ENCODE measurements at places on chromosomes 1 and 21.

GRCh38 chr21:45802425-45802824 is 158.9 kb downstream of the PCBP3 start:
- DNase-seq: no peak

- no peak for DNase-seq
Measured at GRCh38 chr21:26933448-26933847, 33.4 kb downstream of the ADAMTS5 start.

DNA sequence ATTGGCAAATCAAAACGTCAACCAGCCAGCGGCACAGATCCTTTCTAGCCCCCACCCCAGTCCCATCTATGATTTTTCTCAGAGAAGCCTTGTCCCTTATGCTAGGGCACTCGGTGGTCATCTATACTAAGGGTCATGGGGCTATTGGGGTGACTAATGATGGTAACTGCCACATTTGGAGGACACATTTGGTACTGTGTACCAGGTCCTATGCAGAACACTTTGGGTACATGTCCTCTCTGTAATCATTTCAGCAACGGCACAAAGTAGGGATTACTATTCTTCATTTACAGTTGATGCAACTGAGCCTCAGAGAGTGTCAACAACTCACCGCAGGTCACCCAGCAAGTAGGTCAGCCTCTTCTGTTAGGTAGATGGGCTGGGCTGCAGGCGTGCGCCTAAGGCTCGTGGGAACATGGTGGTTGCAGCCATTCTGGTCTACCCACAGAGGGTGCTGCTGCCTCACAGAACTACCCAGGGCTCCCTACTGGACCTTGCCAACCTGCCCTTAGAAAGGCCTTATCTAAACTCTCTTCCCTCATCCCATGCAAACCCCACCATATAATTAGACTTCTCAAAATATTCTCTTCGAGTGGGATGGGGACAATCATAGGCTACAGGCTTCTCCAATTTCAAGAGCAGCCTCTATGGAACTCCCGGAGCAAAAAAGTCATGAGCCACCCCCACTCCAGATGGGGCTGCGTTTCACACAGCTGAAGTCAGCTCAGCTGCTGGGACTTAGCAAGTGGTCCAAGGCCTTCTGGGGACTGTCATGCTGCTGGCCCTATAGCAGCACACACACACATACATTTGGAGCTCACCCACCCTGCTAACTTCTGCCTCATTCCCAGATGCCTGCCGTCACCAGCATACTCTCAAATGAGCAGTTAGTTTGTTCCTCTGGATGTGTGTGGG is 5.8 kb upstream of the SDHB start:
- DNase-seq: no peak

GRCh38 chr1:228017356-228018124 is 10.7 kb downstream of the WNT3A start:
- no peak for DNase-seq

DNA sequence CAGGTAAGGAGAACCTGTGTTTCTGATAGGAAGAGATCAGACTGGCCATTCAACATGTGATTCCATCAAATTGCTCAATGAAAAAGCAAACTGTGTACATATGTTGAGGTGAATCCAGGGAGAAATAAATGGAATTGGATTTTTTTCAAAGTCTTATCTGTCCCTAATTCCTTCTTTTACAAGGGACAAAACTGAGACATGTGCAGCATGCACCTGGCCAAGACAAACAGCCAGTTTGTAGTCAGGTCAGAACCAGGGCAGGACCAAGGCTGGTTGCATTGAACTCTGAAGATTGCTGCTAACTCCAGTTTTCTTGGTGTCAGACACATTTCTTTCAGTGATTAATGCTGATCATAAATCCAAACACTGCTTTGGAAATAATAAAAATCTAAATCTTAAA is 69.6 kb upstream of the CCDC190 start:
- DNase-seq: no peak

All from stimulated activated CD8-positive, alpha-beta memory T cell treated with anti-CD3 and anti-CD28 coated beads, Interleukin-7, amount 100 ng/mL, for 1 hour (primary cell).